Lung microvascular endothelial cell (primary cell): ENCODE measurements at places on chromosomes 5 and 9. TPM values are rescaled to one million over a fixed set of nuclear protein-coding genes. Genes with fewer than 3 reads are reported as not detected.
A peak's percentile ranks its signal among the peaks of the same experiment; 100 is the strongest.

DNA sequence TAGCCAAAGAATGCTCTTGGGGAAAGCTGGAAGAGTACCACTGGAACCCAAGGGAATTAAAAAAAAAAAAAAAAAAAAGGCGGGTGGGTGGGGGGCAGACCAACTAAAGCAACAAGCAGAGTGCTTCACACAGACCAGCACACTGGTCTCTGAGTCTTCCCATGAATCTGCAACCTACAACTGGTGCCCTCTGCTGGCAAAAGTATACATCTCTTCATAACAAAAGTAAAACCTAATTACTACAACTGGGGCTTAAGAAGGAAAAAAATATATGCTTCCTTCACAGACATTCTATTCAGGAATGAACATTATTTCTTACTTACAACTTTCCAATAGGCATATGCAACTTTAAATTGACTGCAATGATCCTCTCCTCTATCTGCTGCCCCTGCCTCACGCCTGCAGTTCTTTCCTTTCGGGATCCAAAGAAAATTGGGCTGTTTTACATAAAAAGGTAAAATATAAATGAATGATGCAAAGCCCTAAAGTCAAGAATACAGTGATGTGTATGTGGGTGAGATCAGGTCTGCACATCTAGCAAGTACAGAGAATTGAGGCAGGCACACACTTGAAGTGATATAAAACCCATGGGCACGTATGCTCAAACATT is 7.2 kb upstream of the KLHL3 start:
- peak; percentile 86 for DNase-seq

- DNase-seq, result no peak
Measured at GRCh38 chr5:10275460-10275859, 25.4 kb downstream of the CCT5 start.

- DNase-seq, result no peak
Measured at GRCh38 chr5:169201597-169201996, 99.3 kb downstream of the SLIT3 start.

GRCh38 chr9:95116002-95116807 is 201.3 kb downstream of the FANCC start:
- peak; percentile 17 for DNase-seq

DNA sequence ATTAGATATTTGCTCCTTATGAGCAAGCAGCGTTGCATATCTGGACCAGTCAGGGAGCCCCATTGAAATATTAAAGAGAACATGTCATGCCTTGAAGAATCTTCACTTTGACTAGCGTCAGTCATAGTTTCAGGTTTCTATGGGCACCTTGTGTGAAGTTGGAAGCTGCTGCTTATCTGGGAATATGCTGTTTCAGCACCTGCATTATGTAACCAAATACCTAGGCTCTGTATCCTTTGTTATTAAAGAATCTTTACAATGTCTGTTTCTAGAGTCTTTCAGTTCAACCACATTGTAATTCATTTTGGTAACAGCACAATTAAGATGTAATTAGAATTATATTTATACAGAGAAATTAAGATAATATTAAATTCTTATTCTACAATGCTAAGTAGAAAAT is 818.8 kb upstream of the TYRP1 start:
- DNase-seq, result no peak

DNA sequence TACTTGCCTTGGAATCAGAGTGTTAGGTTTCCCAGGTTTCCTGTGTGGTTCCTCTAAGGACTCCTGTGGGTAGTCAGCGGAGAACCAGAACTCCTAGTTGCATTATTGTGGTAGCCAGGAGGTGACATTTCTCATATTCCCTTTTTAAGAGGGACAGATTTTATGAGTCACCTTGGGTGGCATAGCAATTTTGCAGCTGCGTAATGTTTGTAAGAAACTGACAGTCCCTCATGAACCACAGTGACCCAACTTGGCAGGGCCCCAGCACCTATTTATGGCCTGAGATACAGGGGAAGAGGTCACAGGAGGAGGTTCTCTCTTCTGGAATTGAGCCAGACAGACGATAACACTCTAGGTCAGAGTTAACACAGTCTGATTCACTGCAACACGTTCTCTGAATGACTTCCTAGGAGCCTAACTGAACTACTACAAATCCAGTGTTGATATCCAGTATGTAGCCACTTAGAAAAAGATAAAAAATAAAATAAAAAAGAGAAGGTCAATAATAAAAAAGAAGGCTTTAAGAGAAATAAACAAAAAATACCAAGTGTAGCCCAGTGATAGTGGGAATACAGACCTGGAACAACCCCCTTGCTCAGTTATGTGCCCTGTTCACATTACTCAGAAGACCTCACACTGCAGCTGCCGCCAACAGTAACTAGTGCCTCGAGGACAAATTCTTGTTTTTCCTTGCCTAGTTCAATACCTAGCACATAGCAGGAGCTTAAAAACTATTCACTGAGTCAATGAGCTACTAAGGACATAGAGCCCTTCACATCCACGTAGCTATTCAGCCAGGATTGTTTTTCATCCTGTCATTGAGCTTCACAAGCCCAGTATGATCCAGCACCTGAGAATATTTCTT is 50.7 kb upstream of the VLDLR start:
- peak; percentile 53 for DNase-seq

- peak; percentile 91 for DNase-seq
Measured at GRCh38 chr9:101311758-101312420, 72.9 kb downstream of the BAAT start.

DNA sequence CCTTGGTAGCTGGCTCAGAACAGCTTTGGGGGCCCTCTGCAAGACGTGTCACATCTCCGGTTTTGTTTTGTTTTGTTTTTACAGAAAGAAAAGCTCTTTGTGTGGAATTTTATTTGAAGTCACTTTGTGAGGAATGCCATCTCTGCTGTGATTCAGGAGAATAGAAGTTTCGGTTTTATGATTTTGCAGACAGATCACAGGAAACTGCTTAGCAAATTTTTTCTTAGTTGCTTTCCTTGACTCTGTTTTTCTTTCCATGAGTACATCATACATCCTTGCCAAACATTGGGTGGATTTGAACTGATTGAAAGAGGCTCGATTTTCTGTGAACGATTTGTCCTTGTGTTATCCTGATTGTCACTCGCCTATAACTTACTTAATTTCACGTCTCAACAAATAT is 5.1 kb downstream of the SEMA5A start:
- DNase-seq, result no peak

GRCh38 chr5:132205385-132206125 is 22.1 kb downstream of the P4HA2 start:
- DNase-seq, result peak; percentile 75

DNA sequence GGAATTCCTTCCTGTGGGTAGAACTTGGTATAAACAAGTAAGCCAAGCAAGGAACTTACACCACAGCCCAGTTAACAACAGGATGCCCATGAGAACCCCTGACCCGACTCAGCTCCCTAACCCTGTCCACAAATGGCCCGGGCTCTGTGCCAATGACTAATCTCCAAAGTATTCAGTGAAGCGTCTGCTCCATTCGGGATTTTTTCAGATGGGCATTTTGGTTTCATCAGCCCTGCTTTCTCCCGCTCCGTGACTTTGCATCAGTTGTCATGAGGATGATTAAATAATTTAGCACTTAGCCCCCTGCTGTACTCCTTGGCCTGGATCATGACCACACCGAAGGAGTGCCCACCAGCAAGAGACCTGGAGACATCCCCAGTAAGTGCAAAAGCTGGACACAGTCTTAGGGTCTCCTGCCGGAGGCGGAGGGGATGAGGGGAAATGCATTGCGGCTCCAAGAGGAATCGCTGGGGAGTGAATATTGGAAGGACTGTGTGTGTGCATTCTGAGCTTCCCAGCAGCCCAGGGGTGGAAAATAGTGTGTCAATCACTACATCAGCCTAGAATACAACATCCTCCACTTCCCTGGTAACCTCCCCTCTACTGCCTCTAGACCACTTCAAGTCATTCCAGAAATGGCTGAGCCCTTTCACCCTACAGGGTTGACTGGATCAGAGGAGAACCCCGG is 41.4 kb upstream of the DNAH5 start:
- DNase-seq, result peak; percentile 92

- no peak for DNase-seq
Measured at GRCh38 chr5:31981361-31981945, 192.7 kb downstream of the GOLPH3 start.

- DNase-seq, result peak; percentile 54
Measured at GRCh38 chr9:121989010-121989409, 104.1 kb downstream of the TTLL11 start.

- DNase-seq, result no peak
Measured at GRCh38 chr5:177524941-177525655, 8.3 kb upstream of the DDX41 start.

- DNase-seq, result no peak
Measured at GRCh38 chr9:137383081-137383783, 39.7 kb downstream of the EXD3 start.

GRCh38 chr5:148290271-148291195 is 21.7 kb upstream of the SPINK7 start:
- DNase-seq, result peak; percentile 12

DNA sequence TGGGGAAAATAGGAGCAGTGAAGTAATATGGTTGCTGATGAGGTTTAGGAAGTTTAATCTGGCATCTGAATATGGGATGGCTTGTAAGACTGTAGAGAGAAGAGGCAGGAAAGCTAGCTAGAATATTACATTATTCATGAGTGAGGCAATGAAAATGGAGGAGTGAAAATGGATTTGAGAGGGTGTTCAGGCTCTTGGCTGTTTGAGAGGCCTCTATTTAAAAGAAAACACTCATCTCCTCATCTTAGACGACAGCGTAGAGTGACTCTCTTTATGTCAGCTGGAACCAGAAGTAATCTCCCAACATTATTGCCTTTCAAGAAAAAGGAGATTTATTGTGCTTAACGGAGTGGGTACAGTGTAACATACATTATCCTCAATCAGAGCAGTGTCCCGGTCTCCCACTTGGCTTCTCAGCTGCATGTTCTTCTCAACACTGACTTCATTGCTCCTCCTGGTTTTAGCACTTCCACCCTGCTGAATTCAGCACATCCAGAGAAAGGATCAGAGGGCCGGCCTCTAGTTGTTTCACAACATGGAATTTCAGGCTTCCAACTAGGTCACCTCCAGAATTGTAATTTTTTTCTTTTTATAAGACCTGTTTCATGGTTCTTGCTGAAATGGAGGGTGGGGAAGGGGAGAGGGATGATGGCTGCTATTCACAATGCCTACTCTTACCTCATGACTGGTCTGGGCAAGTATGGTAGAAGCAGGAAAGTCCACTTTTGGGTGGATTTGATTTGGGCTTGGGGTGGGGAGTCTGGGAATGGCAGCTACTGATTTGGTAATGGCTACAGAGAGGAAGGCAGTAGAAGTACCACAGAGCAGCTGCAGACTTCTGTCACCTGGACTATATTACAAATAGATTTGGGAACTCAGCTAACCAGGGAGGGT is 52.9 kb upstream of the KIAA1958 start:
- DNase-seq, result no peak

- no peak for DNase-seq
Measured at GRCh38 chr5:172421-172820, 18.9 kb upstream of the LRRC14B start.

- no peak for DNase-seq
Measured at GRCh38 chr5:92801911-92802310, 779.1 kb downstream of the NR2F1-AS1 start.

GRCh38 chr9:19903076-19903475 is 114.2 kb upstream of the SLC24A2 start:
- no peak for DNase-seq

DNA sequence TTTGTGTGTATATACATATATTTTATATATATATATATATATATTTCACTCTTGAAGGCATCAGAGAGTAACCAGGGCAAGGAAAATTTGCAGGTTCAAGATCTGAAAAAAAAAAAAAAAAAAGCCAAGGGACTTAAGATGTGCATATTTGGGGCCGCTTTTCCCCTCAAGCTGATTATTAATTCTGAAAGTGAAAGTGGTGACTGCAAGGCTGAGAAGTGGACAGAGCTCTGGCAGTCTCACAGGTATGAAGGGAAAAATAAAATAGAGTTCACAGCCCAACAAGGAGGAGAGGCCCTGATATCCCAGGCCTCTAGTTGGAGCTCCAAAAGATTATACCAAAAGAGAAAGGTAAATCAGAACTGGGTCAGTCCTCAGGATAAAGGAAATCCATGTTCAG is 234.4 kb upstream of the GAS1 start:
- DNase-seq, result no peak

GRCh38 chr9:128637656-128638055 is 19.0 kb downstream of the DYNC2I2 start:
- no peak for DNase-seq

Gene PCDHA9
- under 0.01 TPM in 2 replicates for total RNA-seq

Gene SLC6A3
- not detected in 2 replicates for total RNA-seq

Gene CCDC152
- total RNA-seq, result under 0.01 and 0.22 TPM in 2 replicates

Gene CCDC192
- not detected in 2 replicates for total RNA-seq

Gene ACOT12
- not detected in 2 replicates for total RNA-seq

Gene IL4
- not detected in 2 replicates for total RNA-seq
